ENCODE measurements at places on chromosomes 5 and 9.

- no peak for DNase-seq
These were observed 16.2 kb upstream of the MAT2B start for GRCh38 chr5:163489055-163489744.

GRCh38 chr9:35646153-35646532, 4.6 kb downstream of the SIT1 start:
- no peak for DNase-seq

- DNase-seq: no peak
These were observed 41.1 kb downstream of the CSNK1A1 start for GRCh38 chr5:149510136-149510535.

DNA sequence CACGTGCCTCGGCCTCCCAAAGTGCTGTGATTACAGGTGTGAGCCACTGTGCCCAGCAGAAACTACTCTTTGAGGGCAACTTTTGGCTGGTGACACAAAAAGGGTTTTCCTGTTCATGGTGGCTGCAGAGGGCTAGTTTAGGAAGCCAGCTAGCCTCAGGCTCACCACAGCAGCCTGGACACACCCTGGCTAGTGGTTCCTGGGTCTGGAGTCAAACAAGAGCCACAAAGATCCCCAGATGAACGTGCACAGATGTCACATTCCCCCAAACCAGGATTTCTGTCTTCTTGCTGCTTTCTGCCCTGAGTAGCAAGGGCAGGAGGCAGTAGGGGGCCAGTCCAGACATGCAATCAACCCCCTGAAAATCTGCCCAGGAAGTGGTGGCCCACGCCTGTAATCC, 6.8 kb downstream of the HBEGF start:
- DNase-seq: no peak

- no peak for DNase-seq
These were observed 161.7 kb upstream of the STK32A start for GRCh38 chr5:147073098-147073497.

All from cortex of kidney (tissue), 1 donor.